Fibroblast of upper back skin (primary cell): ENCODE measurements at places on chromosomes 2 and 18.

DNA sequence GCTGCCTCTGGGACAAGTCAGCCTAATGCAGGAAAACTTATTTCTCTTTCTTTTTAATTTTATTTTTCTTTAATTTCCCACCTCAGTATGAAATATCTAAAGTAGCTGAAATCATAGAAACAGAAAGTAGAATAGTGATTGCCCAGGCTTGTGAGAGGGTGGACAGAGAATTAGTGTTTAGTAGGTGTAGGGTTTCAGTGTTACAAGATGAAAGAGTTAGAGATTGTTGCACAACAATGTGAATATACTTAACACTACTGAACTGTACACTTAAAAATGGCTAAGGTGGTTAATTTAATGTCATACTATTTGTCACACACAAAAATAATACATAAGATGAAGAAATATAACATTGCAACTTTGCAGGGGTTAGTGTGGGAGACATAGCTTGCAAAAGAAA, 80.8 kb downstream of the NAT8 start:
- DNase-seq: no peak

DNA sequence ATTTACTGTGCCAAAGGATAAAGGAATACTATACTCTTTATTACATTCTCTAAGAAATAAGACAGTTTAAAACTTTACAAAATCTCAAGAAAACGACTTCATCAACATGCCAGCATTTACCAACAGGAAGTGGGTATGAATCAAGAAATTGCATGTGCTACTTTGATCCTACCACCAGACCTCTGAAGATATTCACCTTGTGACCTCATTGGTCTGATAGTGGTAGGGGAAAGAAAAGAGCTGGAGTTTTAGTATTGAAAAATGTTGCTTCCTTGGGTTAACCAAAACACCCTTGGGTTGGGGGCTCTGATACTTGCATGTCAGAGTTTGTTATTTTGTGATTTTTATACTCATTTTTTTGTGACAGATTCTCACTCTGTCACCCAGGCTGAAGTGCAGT, 84.1 kb upstream of the LPIN2 start:
- no peak for DNase-seq

GRCh38 chr18:27312153-27312552, 127.0 kb upstream of the CHST9 start:
- DNase-seq: no peak

DNA sequence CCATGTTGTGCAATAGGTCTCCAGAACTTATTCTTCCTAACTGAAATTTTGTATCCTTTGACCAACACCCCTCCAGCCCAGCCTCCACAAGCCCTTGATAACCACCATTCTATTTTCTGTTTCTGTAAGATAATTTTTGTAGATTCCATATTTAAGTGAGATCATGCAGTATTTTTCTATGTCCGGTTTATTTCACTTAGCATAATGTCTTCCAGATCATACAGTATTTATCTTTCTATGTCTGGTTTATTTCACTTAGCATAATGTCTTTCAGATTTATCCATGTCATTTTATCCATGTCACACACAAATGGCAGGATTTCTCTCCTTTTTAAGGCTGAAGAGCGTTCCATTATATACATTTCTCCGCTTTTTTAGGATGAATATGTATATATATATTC, 24.4 kb upstream of the ONECUT2 start:
- no peak for DNase-seq

- no peak for DNase-seq
Observed at GRCh38 chr2:219718066-219718465, 90.6 kb downstream of the SLC4A3 start.

DNA sequence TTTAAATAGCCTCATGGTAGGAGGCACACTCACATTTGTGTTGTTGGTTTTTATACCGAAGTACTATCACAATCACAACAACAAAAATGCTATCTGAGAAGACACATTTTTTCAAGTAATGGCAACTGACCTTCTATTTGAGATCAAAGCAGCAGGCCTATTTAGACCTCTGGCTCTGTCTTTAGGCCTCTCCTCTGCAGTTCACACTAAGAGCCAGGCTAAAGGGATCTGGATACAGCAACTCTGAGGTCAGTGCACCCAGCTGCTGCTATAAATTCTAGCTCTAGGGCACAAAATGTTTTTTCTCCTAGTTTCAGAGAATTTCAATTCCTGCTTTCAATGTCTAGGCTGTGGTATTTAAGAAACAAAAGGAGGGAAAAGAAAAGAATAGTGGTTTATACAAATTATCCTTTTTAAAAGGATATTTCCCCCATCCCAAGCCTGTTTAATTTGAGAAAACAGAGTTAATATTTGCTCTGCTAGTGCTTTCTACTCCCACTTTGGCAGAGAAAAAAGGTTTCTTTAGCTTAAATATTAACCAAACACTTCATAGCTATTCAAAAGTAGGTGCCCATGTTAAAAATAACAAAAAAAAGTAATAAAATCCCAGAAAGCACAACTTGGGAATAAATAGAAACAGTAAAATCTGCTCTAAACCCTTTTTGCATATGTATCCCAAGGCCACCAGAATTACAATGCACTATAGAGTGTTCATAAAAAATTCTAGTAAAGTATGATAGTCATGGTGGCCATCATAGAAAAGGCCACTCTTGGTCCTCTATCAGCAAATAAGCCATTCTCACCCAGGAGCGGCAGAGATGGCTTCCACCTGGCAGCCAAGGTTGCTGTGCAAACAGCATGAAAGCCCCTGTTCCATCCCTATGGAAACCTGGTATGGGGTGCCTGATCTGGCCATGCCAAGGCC, 293.6 kb upstream of the SESTD1 start:
- no peak for DNase-seq

GRCh38 chr2:150467621-150467963, 19.9 kb downstream of the RND3 start:
- DNase-seq: no peak

GRCh38 chr18:681985-682384, 24.5 kb downstream of the TYMS start:
- DNase-seq: no peak

GRCh38 chr18:45412577-45412976, 202.7 kb upstream of the SLC14A2 start:
- no peak for DNase-seq

- no peak for DNase-seq
Observed at GRCh38 chr2:221642447-221642846, 70.3 kb upstream of the EPHA4 start.

DNA sequence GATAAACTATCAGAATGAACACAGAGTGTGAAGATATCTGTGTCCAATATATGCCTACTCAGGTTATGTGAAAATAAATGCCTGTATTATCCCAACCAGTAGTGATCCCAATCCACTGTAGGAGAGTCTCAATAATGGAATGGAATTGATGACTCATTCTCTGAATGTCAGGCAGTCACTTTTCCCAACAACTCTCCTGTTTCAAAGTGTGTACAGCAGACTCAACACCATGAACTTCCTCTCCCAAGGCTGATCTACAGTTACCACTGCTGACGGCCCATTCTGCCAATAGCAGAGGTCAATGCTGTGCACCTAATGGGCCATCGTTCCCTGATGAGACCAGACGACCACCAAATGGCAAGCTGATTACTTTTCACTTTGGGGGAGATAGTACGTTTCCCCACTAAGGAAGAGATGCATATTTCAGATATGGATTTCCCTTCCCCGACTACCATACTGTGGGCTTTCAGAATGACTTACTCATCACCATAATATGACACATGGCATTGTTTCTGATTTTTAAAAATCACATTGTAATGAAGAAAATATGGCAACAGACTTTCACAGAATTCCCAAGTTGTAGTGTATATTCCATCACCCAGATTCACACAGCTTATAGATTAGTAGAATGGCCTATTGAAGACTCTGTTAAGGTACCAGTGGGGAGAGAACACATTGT, 601.7 kb upstream of the VRK2 start:
- peak; percentile 67 for DNase-seq

- no peak for DNase-seq
Observed at GRCh38 chr18:45916302-45916701, 50.8 kb downstream of the EPG5 start.

- DNase-seq: no peak
Observed at GRCh38 chr2:185802926-185803325, 64.3 kb downstream of the FSIP2 start.

DNA sequence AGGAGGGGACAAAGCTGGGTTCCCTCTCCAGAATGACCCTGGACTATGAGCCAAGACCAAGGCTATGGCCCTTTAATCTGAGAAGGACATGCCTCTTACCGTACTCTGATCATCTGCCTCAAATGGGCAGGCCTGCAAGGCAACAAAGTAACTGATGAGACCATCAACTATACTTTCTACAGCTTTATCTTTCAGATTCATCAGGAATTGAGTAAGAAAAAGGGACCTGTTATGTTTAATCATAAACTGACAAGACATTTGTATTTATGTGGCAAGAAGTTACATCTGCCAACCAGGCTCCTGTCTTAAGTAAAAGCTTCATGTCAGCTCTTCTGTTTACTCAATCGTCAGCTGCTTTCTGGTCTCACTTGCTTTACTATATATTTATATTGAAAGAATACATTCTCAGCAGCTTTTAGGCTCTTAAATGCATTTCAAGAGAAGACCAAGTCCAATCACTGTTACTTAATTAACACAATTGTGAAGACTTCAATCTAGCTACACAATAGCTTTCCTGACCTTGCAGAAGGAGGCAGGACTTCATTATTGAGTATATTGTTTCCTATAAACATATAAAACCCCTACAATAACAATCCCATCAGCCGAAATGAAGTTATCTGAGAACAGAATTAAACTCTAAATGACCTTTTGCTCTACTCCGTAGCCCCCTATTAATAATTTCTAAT, 163.8 kb downstream of the ETAA1 start:
- no peak for DNase-seq

DNA sequence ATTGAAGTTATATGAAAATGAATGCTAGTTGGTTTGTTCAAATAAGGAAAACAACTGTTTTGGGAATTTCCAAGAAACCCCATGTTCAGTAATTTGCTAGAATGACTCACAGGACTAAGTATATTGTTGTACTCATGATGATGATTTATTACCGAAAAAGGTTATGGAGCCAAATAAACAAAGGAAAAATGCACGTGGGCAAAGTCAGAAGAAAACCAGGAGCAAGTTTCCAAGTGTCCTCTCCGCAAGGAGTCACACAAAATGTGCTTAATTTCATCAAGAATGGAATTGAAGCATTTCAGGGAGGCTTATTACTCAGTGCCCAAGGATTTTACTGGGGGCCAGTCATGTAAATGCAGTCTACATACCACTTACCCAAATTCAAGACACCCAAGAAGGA, 1652.4 kb upstream of the TMEFF2 start:
- DNase-seq: peak; percentile 46

- DNase-seq: no peak
Observed at GRCh38 chr2:74414441-74414840, 7.0 kb downstream of the C2orf81 start.

GRCh38 chr18:10546557-10547300, 20.9 kb downstream of the NAPG start:
- no peak for DNase-seq

- DNase-seq: no peak
Observed at GRCh38 chr2:23111263-23111662, 273.7 kb upstream of the KLHL29 start.

DNA sequence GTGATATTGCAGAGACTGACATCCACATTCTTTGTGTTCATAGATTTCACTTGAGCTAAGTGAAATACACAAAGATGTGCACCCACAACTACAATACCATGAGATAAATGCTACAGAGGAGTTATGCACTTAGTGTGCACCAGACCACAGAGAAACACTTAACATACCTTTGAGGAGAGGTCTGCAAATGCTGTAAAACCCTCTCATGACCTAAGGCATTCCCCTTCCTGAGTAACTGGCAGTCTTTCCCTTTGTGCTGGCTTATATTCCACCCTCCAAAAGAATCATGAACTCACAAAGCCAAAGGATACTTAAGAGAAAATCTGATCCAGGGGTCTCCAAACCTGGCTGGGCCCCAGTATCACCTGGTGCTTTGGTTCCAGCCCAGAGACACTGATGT, 16.2 kb downstream of the NXPH2 start:
- DNase-seq: no peak

- DNase-seq: peak; percentile 61
Observed at GRCh38 chr2:202278944-202279343, 13.4 kb downstream of the NOP58 start.

GRCh38 chr2:231985823-231986261, 24.3 kb downstream of the DIS3L2 start:
- DNase-seq: no peak

DNA sequence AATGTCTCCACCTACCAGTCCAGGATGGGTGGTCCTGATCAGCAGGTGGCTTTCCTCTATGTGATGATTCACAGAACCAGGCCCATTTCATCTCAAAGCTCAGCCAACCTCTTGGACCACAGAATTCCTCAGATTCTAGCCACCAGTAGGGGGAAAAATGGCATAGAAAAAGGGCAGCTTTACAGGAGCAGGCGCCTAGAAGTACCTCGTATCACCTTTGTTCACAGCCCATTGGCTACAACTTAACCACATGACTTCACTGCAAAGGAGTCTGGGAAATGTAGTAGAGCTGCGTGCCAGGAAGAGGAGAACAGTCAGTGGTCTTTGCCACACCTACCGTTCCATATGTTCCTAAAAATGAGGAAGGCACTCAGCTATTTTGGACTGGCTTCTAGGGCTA, 62.8 kb upstream of the DTNA start:
- no peak for DNase-seq

DNA sequence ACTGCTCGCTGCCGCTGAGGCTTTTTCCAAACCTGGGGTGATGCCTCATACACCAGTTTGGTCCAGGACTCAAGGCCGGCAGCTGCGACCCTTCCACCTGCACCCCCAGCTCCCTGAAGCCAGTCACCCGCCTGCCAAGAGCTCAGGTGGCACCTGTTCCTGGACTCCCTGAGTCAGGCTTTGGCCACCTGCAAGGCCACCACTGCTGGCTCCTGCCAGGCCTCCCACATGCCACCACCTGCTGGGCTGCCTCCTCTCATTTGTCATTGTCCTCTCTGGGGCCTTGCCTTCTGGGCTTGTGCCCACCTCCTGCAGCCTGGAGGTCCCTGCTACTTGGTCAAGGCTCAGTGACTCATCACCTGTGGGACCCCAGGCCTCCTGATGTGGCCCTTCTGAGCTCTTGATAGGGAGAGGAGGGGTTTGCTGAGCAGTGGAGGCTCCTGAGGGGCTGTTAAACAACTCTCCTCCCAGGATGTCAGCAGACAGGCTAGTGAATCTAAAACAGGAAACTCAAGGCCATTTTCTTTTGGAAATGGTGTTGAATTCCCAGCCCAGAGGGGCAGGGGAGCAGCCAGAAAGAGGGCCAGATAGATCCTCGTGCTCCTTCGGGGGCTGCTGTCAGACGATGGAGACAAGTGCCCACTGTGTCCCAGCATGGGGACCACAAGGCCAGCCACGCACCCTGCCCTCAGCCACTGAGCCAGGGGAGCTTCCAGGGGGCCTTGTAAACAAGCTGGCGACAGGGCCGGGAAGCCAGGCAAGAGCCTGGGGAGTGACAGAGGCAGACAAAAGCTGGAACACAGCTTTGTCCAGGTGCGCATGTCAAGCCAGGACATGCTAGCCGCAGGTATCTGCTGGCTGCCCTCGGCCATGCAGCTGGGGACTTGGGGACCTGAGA, 416.8 kb downstream of the LRATD1 start:
- no peak for DNase-seq

- DNase-seq: no peak
Observed at GRCh38 chr2:239329284-239329971, 71.4 kb downstream of the HDAC4 start.

- DNase-seq: no peak
Observed at GRCh38 chr2:168948621-168949212, 47.6 kb downstream of the G6PC2 start.

GRCh38 chr2:36088716-36089328, 266.8 kb upstream of the CRIM1 start:
- no peak for DNase-seq
